Effector memory CD4-positive, alpha-beta T cell (primary cell): ENCODE measurements at places on chromosomes 1 and 21.

DNA sequence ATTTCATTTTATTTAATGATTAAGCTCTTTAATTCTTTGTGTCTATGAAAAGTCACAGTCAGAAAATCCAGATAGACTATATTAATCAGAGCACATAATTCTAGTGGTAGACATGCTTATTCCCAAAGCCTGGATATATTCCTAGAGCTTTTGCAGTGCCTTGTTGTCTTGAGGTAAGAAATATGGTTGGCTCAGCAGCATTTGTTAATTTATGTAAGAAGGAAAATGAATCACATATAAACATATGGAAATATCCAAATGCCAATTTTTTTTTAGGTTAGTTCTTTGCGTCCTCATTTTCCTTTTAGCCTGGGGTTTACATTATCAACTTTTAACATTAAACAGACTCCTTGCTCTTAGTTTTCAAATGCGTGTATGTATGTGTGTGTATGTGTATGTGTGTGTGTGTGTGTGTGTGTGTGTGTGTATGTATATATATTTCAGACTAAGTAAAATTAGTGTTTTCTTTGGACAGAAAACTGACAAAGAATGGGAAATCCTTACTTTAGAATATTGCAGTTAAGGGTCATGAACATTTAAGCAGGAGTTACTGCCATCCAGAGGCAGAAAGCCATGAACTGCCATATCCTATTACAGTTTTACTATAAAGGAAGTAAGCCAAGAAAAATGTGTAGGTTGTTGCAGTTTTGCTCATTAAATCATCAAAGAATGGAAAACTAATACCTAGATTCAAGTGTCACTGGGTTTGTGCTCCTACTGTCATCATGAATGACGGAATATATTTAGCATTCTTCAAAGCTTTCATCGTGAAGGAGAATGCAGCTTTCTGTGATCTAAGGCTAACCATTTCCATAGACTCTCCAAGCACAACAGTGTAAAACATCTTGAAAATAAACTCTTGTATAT is 477.1 kb upstream of the NR5A2 start:
- no peak for DNase-seq

DNA sequence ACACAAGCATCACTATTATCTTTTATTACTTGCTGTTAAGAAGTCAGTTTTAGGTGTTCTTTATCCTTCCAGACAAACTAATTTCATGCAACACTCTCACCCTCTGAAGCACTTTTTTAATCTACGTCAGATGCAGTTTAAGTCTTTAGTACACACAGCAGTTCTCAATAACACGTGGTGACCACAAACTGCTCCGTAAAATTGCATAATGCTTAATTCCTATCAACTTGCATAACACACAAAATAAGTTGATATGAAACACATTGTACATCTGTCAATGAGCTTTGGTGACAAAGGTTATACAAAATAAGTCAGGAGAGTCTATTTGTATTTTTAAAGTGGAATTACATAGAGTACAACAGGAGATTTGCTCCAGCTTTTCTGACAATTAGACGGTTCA is 140.9 kb upstream of the ETS2 start:
- no peak for DNase-seq

DNA sequence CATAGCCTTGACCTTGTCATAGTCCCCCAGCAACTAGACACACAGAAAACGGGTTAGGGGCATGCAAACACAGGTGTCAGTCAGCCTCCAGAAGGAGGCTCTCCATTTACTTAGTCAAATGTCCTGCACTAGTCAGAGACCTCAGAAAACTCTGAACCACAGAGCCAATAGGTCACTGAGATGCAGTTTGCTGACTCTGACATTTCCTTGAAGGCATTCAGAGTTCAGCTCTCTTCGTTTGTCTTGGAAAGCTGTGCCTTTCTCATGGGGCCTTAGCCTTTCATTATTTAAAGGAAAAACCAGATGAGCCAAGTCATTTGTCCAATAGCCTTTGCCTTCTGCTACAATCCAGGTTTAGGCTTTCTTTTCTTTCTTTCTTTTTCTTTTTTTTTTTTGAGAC is 3.5 kb downstream of the OLFML2B start:
- DNase-seq, result no peak

DNA sequence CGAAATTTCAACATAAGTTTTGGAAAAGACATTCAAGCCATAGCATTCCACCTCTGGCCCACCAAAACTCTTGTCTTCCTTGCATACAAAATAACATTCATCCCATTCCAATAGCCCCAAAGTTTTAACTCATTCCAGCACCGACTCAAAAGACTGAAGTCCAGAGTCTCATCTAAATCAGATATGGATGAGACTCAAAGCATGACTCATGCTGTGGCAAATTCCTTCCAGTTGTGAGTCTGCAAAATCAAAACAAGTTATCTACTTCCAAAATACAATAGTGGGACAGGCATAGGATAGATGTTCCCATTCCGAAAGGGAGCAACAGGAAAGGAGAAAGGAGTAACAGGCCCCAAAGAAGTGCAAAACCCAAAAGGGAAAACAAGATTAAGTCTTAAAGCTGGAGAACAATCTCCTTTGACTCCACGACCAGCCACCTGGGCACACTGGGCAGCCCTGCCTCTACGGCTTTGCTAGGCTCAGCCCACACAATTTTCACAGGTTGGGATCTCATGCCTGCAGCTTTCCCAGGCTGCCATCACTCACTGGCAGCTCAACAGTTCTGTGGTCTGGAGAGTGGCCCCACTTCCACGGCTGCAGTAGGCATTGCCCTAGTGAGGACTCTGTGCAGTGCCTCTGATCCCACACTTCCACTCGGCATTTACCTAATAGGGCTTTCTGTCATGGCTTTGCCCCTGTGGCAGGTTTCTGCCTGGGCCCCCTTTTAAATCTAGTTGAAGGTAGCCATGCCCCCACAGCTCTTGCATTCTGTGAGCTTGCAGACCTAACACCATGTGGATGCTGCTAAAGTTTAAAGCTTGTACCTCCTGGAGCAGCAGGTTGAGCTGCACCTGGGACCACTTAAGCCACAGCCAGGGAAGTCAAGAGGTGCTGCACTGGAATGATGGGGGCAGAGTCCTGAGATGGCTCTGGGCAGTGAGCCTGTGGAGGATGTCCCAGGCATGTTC is 51.0 kb downstream of the RUNX3 start:
- no peak for DNase-seq

DNA sequence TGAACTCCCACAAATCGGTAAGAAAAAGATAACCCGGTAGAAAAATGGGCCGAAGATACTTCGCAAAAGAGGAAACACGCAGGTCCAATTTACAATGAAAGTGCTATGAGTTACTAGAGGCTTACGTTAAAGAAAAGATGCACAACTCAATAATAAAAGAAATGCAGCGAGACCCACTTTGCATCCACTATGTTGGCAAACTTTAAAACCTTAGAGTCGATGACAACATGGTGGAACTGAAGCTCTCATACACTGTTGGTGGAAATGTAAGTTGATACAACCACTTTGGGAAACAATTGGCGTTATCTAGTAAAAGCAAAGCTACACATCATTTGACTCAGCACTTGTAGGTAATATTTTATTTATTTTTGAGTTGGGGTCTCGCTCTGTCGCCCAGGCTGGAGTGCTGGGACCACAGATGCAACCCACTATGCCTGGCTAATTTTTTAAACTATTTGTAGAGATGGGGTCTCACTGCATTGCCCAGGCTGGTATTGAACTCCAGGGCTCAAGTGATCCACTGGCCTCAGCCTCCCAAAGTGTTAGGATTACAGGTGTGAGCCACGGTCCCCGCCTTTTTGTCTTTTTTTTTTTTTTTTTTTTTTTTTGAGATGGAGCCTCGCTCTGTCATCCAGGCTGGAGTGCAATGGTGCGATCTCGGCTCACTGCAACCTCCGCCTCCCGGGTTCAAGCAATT is 696 bp upstream of the GPATCH3 start:
- DNase-seq, result no peak
